ENCODE measurements at places on chromosomes 7 and 10.

DNA sequence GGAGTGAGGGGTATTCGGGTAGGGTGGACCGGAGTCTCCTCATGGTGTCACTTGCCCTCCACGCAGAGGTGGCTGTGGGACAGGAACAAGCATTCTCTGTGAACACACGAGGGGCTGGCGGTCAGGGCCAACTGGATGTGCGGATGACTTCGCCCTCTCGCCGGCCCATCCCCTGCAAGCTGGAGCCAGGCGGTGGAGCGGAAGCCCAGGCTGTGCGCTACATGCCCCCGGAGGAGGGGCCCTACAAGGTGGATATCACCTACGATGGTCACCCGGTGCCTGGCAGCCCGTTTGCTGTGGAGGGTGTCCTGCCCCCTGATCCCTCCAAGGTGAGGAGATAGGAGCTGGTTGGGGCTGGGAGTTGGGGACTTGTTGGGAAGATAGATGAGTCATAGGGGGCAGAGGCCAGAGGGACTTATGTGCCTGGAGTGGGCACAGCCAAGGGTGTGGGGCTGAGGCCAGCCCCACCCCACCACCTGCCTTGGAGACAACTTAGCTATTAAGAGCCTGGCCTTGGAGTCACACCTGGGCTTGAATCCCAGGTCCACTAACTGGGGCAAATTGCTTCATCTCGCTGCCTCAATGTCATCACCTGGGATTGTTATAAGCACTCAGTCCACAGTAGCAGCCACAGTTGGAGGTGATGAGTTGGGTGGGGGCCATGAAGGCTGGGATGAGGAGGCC is 13.9 kb downstream of the FLNC start:
- no peak for DNase-seq

DNA sequence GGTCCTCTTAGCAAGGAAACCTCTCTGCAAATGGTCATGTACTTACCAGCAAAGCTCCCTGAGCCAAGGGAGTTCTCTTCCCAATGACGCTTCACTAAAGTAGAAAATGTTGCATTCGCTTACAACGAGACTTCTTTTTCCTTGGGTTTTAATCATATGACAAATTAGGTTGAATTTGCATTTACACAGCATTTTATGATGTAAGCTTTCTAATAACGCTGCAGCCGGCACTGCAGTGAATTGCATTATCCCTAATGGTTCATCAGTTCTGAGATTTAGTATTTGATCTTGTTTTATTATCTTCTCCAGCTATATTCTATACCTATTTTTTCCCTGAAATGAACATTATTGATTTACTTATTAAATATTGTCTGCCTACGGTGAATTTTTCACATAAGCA is 339.3 kb upstream of the PFKP start:
- DNase-seq = no peak

DNA sequence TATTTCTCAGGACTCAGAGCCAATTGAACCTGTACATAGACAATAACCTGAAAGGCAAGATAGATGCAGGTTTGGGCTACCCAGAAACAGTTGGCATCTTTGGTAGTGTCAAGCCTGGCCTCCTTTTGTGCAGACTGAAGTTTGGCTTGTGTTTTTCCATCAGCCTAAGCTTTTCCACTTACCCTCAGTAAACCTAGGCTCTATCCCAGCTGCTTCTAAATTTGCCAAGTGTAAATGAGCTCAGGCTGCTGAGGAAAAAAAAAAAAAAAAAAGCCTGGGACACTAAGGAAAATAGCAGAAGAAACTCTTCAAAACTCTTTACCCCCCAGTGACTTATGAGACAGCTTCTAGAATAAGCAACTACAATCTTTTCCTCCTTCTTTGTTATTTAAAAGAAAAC is 316.3 kb upstream of the SORCS1 start:
- no peak for DNase-seq

- DNase-seq = no peak
Measured at GRCh38 chr10:26217396-26218086, 967 bp downstream of the GAD2 start.

DNA sequence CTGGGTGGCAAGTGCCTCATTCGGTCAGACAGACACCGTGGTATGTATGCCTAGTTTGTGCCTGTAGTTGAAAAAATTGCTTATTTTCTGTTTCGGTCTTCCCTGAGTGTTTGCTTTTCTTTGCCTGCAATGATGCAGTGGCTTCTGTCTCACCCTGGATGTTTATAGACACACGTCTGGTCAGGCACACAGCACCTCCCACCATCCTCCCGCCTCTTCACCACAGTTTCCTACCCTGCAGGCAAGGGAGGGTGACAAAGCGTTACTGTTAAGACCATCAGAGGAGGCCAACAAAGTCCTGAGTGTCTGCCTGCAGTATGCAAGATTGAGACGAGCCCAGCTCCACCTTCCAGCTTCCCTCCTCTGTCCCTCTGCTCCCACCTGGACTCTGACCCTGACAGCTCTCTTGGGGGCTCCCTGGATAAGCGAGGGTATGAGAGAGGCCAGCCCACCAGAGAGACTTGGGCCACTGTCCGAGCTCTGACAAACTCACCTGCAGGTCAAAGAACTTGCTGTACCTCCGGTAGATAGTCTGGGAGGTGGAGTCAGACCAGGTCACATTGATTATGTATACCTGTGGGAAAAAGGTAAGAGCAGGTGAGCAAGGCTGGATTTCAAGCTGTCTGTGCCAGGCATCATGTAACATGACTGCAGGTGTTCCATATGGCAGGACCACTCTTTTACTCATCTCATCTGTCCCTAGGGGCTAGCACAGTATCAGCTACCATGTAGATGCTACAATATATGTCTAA is 54.4 kb downstream of the SH3PXD2A start:
- DNase-seq = peak; percentile 39

- DNase-seq = no peak
Measured at GRCh38 chr7:116796471-116796870, 65.9 kb upstream of the CAPZA2 start.

- DNase-seq = peak; percentile 56
Measured at GRCh38 chr7:75866489-75867389, 12.1 kb upstream of the RHBDD2 start.

GRCh38 chr10:124686707-124687376 is 57.3 kb downstream of the FAM53B start:
- no peak for DNase-seq

GRCh38 chr10:131930150-131930549 is 29.3 kb downstream of the PPP2R2D start:
- no peak for DNase-seq

DNA sequence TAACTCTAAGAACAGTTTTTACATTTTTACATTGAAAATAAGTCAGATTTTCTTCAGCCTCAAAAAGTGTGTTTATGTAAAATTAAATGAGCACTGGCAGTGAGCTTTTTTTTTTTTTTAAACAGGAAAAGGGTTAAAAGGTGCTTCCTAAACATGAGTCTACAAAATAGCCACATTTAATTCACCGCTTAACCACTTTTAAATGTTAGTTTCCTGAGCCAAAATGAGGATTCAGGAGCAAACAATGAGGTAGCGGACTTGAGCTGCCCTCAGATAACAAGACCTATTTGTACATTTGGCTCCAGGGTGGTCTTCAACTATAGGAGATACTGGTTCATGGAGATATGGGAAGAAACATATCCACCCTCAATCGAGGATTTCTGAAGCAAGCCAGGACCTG is 22.8 kb downstream of the AKR1C3 start:
- DNase-seq = no peak

GRCh38 chr7:124411796-124412195 is 353.8 kb downstream of the GPR37 start:
- DNase-seq = no peak

DNA sequence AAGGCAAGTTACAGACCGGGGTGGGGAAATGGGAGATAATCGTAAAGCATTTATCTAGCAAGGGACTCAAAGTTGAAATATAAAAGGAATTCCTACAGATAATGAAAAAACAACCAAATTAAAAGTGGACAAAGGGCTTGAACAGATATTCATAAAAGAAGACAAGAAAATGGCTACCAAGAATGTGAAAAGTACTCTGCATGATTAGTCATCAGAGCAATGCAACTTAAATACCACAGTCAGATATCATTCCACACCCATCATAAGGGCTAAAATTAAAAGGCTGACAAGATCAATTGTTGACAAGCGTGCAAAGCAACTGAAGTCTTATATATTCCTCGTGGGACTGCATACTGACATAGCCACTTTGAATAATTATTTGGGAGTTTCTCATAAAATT is 124.6 kb upstream of the RSU1 start:
- DNase-seq = no peak

DNA sequence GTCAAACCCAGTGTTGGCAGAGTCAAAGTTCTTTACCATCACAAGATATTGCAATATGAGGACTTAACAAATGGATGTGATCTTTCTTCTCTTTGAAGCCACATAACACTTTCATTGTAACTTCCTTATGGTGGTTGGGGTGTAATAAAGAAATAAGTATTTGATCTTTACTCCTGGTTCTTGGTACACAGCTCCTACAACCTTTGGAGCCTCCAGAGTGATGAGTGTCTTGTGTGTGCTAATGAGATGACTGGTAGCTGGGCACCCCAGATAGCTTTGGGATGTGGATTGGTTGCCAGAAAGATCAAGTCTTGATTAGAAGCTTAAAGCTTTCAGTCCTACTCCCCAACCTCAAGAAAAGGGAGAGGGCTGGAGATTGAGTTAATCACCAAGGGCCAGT is 31.1 kb upstream of the YAE1 start:
- no peak for DNase-seq

DNA sequence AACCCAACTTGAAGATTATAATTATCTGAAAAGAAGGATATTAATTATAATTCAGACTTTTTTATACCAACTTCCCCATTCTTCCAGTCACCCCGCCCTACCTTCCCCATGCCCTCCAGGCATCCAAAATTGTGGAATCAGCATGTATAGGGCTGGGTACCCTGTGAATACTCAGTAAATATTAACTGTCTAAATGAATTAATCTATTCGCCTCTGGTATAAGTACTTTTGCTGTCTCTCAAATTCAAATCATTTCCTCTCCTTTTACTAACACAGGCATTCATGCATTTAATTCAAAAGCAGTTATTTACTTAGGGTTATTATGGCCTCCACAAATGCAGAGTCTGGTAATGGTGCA is 26.5 kb upstream of the GOT1 start:
- no peak for DNase-seq

- peak; percentile 14 for DNase-seq
Measured at GRCh38 chr10:115093776-115094408, 727 bp downstream of the ATRNL1 start.

GRCh38 chr7:34187798-34188307 is 282.5 kb downstream of the BMPER start:
- no peak for DNase-seq

DNA sequence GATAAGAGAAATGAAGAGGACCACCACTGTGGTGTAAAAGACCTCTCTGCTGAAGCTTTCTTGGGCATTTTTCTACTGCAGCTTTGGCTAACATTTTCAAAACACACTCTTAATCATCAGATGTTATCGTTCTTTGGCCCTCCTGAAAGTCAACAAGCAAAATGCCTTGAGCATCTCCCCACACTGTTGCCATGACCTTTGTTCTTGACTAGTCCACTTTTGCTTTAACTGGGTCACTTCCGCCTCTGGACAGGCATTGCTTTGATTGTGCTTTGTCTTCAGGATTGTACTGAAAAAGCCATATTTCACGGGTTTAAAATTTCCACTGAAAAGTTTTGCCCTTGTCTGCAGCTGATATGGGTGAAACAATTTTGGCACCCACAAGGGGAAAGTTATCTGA is 107.8 kb upstream of the CXCL12 start:
- no peak for DNase-seq

GRCh38 chr7:143003393-143004051 is 23.4 kb downstream of the OR9A2 start:
- DNase-seq = peak; percentile 27

- no peak for DNase-seq
Measured at GRCh38 chr7:83365746-83366145, 203.1 kb upstream of the PCLO start.

DNA sequence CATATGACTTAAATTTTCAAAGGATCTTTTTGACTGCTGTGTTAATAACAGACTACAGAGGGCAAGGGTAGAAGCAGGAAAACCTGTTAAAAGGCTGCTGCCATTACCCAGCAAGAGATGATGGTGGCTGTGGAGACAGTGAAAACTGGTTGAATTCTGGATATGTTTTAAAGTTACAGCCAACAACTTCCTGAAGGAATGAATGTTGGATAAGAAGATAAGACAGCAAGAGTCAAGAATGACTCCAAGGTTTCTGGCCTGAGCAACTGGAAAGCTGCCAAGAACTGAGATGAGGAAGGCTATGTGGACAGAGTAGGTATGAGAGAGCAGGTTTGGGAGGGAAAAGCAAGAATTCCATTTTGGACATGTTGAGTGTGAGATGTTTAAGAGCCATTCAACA is 19.1 kb downstream of the CNOT4 start:
- no peak for DNase-seq

GRCh38 chr7:116432527-116432916 is 67.0 kb upstream of the CAV2 start:
- no peak for DNase-seq

GRCh38 chr10:26939290-26939961 is 78.7 kb upstream of the ABI1 start:
- DNase-seq = no peak

- no peak for DNase-seq
Measured at GRCh38 chr10:132951926-132952325, 9.6 kb upstream of the CFAP46 start.

- no peak for DNase-seq
Measured at GRCh38 chr7:155395176-155395797, 62.6 kb upstream of the EN2 start.

DNA sequence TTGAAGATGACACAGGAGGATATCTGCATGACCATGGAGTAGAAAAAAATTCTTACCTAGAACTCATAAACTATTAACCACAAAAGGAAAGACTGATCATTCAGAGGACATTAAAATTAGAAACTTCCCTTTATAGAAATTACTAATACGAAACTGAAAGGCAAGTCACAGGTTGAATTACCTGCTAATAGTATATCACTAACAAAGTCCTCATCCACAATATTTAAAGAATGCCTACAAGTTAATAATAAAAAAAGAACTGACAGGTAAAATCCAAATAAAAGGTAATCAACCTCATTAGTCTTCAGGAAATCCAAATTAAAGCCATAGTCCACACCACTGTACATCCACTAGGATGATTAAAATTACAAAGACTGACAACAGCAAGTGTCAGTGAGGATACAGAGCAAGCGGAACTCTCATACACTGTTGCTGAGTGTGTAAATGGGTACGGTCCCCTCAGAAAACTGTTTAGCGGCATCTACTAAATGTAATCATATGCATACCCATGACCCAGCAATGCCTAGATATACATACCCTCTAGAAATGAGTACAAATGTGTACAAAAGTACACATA is 71.2 kb downstream of the ARHGAP21 start:
- no peak for DNase-seq

DNA sequence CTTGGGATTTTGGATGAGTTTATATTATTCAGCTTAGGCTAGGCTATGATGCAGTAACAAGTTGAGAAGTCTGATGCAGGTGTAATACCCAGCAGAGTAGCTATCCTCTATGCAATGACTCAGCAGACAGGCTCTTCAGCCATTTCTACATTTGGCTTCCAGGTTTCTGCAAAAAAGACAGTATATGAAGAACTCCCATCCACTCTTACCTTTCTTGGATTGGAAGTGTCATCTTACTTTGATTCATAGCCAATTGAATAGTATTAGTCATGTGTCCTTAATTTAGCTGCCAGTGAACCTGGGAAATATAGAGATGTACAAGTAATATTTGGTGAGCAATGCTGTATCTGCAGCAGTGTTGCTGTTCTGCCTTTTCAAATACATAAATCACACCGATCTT is 127.8 kb upstream of the NPSR1 start:
- no peak for DNase-seq

- no peak for DNase-seq
Measured at GRCh38 chr10:5396556-5397300, 7.9 kb downstream of the TUBAL3 start.

GRCh38 chr10:95536017-95536416 is 25.2 kb downstream of the SORBS1 start:
- no peak for DNase-seq

GRCh38 chr10:14191871-14192270 is 138.9 kb downstream of the FRMD4A start:
- no peak for DNase-seq
